ENCODE measurements at places on chromosomes 4 and X.

DNA sequence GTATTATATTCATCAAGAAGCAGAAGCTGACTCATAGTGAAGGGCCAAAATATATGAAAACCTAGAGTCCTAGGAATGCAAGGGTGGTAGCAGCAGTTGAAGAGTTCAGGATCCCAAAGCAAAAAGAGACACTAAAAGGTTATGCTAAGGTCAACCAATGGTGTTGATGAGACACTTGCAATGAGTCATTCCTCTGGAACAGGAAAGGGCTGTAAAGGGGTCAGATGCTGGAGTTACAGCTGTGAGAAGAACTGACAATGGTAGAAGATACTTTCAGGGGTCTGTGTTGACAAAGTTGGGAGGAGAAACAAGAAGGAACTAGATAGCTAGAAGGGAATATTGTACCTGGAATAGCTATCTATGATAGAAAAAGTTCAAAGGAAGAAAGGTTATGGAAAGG lies 47.5 kb downstream of the ZGRF1 start:
- DNase-seq: peak; percentile 10

- no peak for DNase-seq
Observed at GRCh38 chr4:118343501-118343900, 9.3 kb downstream of the PRSS12 start.

- DNase-seq: peak; percentile 59
Observed at GRCh38 chr4:70651864-70652506, 14.3 kb downstream of the JCHAIN start.

DNA sequence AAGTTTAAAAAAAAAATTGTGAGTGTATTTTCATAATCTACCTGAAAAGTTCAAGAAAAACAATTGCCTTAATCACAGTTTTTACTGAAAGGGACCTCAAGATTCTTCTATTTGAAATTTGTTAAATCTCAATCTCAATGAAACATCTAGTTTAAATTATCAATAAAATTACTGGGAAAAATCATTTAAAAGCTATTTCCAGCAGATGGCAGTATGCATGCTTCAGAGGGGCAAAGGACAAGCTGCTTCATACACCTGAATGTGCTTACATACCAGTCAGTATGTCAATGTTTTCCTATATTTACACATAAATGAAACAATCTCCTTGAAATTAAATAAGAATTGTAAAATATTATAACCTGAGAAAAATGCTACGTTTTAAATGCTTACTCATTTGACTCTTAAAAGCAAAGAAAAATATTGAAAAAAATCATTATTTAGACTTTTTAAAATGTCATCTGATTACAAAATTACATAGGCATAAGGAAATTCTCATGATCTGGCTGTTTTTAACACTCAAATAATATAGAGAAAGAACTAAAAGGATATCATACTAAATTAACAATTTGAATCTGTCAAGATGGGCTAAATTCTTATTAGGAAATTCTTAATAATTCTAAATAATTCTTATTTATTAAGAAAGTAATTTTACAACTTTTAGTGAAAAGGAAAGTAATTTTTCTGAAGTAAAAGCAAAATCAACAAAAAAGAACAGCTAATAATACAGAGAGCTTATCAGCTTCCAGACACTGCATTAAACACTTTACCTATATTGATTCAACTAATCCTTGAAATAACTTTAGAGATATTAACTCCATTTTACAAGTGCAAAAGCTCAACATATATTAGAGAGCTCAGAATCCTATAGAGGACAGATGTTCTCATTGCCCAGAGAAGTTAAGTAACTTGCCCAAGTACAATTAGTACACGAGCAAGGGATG lies 242.1 kb downstream of the ADAMTS3 start:
- DNase-seq: peak; percentile 43

GRCh38 chrX:33082371-33082770 lies 129.0 kb downstream of the DMD start:
- DNase-seq: no peak

DNA sequence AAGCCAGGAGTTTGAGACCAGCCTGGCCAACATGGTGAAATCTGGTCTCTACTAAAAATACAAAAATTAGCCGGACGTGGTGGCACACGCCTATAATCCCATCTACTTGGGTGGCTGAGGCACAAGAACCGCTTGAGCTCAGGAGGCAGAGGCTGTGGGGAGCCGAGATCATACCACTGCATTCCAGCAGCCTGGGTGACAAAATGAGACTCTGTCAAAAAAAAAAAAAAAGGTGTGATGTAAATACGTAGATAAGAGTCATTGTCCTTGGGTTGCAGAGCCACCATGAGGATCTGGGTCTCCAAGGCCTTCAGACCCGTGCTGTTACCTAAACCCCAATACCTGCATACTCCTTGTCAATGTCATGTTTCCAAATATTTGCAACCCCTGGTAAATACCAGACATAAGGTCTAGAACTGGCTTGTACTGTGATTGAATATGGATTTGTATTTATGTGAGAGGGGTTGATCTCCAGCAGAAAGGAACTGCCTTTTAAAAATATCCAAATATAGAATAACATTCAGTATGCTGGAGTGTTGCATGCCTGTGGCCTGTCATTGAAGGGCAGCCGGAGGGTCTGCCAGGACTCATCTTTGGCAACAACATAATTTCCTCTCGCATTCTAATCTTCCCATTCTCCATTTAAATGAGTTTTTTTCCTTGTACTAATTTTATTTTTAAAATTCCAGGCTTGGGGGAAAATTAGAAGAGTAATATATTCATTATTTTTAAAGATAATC lies 40.4 kb downstream of the ATXN3L start:
- DNase-seq: no peak

- no peak for DNase-seq
Observed at GRCh38 chrX:16433021-16433420, 216.9 kb upstream of the S100G start.

- no peak for DNase-seq
Observed at GRCh38 chr4:98305576-98305975, 44.4 kb downstream of the RAP1GDS1 start.

- DNase-seq: no peak
Observed at GRCh38 chr4:37431417-37431743, 186.8 kb downstream of the NWD2 start.

GRCh38 chrX:85994228-85994627 lies 53.1 kb downstream of the CHM start:
- no peak for DNase-seq

GRCh38 chrX:154535892-154536291 lies 10.8 kb downstream of the G6PD start:
- no peak for DNase-seq

DNA sequence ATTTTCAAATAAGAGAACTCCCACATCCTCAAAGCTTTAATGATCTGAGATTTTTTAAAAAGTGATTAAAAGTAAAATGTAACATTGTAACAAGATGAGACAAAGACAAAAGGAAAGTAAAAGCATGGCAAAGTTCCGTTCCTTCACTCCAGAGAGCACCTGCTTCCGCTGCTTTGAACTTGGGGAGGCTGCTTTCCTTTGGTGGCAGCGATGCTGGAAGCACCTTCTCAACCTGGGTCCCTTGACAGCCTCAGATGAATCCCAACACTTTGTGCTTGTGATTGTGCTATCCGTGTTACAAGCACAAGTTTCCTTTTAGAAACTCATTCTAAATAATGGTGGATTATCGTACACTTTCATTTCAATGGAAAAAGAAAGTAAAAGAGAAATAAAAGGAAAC lies 59.7 kb downstream of the HADH start:
- DNase-seq: no peak

- no peak for DNase-seq
Observed at GRCh38 chr4:120861852-120862251, 60.7 kb downstream of the PRDM5 start.

GRCh38 chr4:142211444-142211843 lies 575.1 kb downstream of the IL15 start:
- DNase-seq: no peak

Measured in urothelium cell line (cell line).